ENCODE measurements at places on chromosomes 3 and 15.
A peak's percentile ranks its signal among the peaks of the same experiment; 100 is the strongest.

- DNase-seq, result peak; percentile 98
Observed at GRCh38 chr15:45456212-45457106, 66.1 kb downstream of the SLC30A4 start.

- peak; percentile 13 for DNase-seq
Observed at GRCh38 chr3:27630885-27631284, 91.2 kb downstream of the EOMES start.

DNA sequence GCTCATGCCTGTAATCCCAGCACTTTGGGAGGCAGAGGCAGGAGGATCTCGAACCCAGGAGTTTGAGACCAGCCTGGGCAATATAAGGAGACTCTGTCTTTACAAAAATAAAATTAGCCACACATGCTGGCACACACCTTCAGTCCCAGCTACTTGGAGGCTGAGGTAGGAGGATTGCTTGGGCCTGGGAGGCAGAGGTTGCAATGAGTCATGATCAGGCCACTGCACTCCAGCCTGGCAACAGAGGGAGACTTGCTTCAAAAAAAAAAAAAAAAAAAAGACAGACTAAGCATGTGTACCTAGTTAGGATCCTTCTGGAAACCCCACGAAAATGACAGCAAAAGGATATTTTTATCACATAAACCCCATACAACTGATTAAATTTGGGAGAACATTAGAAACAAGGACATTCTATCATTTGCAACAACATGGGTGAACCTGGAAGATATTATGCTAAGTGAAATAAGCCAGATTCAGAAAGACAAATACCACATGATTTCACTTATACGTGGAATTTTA lies 44.9 kb downstream of the METTL6 start:
- DNase-seq, result no peak

- DNase-seq, result no peak
Observed at GRCh38 chr3:58260733-58261132, 23.1 kb downstream of the ABHD6 start.

- DNase-seq, result no peak
Observed at GRCh38 chr15:42929306-42929848, 8.8 kb upstream of the TTBK2 start.

GRCh38 chr15:62348118-62348517 lies 183.0 kb upstream of the C2CD4B start:
- DNase-seq, result no peak

- peak; percentile 83 for DNase-seq
Observed at GRCh38 chr3:193829781-193830180, 236.8 kb downstream of the OPA1 start.

All from RWPE1 (cell line).